ENCODE measurements at places on chromosomes 3 and 15. TPM values are rescaled to one million over a fixed set of nuclear protein-coding genes. Genes with fewer than 3 reads are reported as not detected.

Gene KBTBD8
- 14.6 TPM for total RNA-seq

Gene DMXL2
- 16.0 TPM for total RNA-seq

Gene NR2F2
- not detected for total RNA-seq

Gene MEX3B
- 1.9 TPM for total RNA-seq

- DNase-seq, result no peak
Observed at GRCh38 chr3:29282427-29283230, 1.8 kb downstream of the RBMS3 start.

- DNase-seq, result no peak
Observed at GRCh38 chr3:186121278-186121677, 12.4 kb upstream of the ETV5 start.

DNA sequence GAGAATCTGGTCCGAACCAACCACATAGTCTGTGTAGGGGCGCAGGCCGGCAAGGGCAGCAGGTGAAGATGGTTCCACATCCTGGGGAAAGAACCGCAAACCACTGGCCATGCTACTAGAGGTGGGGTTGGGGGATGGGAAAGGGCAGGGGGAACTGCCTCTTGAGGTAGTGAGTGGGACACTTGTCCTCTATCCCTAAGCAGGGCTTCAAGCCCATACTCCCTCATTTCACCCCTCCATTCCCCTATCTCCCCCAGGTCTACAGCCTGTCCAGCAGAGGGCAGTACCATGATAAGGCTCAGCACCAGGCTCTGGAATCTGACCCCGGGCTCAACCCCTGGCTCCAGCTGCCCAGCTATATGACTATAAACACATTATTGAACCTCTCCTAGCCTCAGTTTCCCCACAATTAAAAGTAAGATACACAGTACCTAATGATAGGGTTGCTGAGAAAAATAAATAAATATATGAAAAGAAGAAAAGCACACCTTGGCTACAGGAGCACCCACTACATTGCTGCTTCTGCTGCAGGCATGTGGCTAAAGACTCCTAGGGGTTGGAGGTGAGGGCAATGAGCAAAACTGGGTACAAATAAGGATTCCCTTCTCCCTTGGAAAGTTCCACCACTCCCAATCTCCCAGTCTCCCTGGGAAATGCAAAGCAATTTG lies 6.3 kb downstream of the GORASP1 start:
- no peak for DNase-seq

DNA sequence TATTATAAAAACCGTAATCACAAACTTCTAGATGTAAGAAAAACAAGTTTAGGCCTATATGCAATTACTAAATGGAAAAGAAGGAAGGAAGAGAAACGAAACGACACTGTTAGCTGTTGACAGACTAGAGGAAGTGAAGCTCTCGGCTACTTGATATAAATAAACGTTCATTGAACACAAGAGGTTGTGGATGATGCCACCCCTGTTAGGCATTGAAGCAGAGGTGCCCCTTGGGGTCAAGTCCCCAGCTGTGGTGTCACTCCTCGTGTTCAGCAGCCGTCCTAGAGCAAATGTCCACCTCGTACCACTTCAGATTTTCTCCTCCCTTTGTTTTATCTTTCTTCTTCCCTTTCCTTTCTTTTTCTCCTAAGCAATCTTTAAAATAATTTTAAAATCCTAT lies 146.5 kb upstream of the UBE2E1 start:
- DNase-seq, result no peak

DNA sequence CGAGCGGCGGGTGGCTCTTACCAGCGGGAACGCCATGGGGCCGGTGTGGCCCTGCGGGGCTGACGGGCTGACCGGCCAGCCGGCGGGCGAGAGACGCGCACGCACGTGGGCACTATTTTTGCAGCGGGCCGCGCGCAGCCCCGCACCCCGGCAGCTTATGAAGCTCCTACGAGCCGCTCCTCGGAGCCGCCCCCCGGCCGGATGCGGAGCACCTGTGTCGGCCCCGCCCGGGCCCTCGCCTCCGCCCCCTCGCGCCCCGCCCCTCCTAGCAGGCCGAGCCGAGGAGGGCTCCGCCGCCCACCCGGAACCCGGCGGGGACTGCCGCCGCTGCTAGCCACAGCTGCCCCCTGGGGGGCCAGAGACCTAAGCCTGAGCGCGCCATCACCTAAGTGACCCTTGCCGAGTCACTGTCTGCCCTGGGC lies 683 bp upstream of the CPEB1 start:
- DNase-seq, result peak; percentile 39

All from naive thymus-derived CD4-positive, alpha-beta T cell (primary cell).